ENCODE measurements at places on chromosomes 1 and 21.

- DNase-seq = no peak
These were observed 16.2 kb upstream of the DAB1 start for GRCh38 chr1:57440096-57440495.

GRCh38 chr1:182771187-182771984 lies 18.2 kb upstream of the NPL start:
- DNase-seq = no peak

DNA sequence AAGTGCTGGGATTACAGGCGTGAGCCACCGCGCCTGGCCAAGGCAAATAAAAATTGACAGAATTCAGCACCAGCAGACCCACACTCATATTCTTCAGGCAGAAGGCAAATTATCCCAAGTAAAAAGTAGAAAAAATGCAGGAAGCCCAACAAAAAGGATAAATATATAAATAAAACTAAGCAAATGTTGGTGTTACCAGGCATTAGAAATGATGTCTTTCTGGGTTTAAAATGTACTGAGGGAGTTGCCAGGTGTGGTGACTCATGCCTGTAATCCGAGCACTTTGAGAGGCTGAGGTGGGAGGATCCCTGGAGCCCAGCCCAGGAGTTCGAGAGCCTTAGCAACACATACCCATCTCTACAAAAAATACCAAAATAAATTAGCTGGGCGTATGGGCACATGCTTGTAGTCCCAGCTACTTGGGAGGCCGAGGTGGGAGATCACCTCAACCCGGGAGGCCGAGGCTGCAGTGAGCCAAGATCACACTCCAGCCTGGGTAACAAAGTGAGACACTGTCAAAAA lies 6.3 kb downstream of the INTS11 start:
- peak; percentile 91 for DNase-seq

- DNase-seq = no peak
These were observed 166.4 kb downstream of the TRABD2B start for GRCh38 chr1:47830641-47831333.

GRCh38 chr1:94654031-94654430 lies 112.5 kb upstream of the F3 start:
- no peak for DNase-seq

DNA sequence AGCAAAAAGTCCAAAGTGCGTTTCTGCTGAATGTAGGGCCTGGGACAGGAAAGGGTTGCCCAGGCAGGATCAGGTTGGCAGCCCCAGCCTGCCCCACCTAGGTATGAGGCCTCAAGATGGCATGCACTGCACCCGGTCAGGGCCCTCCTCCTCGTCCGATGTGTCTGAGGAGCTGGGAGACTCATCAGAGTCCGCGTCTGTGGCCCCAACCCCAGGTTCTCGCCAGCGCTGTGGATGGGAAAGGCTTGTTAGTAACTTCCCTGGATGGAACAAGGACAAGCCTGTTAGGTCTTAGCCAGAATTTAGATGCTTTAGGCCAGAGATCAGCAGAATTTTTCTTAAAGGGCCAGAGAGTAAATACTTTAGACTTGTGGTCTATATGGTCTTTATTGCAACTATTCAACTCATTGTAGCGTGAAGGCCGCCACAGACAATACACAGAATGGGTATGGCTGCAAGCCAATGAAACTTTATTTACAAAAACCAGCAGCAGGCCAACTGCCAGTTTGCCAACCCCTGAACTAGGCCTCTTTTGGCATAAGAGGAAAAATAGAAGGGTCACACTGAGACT lies 12.4 kb downstream of the PEA15 start:
- peak; percentile 40 for DNase-seq

DNA sequence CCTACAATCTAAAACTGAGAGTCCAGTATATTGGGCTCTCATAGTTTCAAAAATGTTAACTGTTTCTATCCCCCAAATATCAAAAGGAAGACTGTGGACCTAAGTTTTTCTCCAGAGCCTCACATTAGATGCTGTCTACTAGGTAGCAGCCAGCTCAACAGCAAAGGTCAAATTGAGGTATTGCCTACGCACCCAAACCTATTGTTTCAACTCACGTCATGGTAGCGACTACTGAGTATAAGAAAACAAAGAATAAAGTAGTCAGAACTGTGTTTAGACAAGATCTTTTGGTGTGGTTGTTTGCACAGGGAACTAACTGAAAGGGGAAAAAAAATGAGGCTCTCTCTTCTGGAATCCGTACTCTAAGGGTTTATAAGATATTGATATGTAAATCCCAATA lies 173.2 kb downstream of the LBR start:
- DNase-seq = no peak

DNA sequence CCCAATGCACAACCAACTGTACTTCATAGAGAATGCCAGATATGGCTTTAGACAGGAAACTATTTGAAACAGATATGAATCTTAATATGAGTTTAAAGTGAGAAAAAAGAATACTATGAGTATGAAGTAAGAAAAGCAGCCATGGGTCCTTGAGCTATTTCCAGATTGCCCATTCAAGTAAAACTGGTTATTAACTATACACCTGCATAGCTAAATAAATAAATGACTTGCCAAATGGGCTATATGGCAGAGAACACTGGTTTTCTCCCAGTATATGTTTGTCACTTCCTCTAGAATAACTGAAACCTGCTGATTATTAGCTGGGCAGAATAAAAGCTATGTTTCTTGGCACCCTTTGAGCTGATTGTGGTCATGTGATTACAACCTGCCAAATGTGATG lies 17.0 kb upstream of the CD1C start:
- no peak for DNase-seq

GRCh38 chr1:67312615-67313014 lies 4.9 kb downstream of the IL12RB2 start:
- DNase-seq = no peak

DNA sequence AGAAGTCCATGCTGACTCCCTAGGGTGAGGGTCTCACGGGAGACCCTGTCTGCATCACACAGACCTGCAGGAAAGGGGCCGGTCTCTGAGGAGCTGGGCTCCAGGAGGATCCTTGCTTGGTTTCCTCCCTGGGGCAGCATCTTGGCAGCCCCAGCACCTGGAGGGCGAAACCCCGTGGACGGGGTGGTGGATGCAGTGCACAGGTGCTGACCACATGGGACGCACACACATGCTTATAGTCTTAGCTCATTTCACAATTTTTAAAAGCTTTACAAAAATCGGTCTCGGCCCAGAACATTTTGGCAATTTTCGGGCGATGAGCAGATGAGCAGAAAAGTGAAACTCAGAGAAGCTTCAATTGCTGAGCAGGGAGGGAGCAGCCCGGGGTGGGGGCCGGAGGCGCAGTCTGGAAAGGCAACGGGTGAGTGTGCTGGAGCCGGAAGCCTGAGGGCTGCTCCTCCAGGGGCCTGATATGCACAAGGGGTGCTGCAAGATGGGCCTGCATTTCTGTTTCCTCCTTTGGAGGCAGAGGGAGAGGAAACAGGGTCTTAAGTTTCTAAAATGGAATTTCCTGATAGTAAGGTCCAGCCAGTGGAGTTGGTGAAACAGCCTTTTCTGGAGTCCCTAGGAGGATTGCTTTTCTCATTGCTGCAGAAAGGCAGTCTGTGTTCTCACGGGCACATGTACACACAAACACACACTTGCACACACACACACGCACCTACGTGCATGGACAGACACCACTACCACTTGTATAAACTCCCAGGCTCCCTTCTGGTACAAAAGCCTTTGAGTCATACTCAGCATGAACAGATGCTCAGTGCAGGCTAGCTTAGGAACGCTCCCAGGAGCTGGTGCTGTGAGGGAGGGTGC lies 60.6 kb downstream of the SCCPDH start:
- DNase-seq = no peak

DNA sequence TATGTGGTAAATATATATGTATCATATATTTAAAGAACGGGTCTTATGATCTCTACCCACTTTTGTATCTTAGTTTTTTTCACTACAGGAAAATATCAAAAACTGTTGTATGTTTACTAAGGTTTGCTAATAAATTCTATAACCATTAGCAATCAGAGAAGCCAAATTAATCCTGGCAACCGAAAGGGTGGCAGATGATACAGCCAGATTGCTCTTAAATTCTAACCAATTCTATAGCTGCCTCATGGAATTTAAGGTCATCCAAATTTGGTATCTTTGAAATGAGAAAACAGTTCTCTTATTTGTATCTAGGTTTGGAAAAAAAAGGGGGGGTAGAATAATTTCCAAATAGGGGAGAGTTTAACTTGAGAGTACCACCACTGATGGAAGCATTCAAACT lies 591.2 kb downstream of the SMYD3 start:
- DNase-seq = no peak

- no peak for DNase-seq
These were observed 22.8 kb downstream of the LCE3E start for GRCh38 chr1:152543820-152544219.

GRCh38 chr1:186374303-186375151 lies 526 bp downstream of the TPR start:
- no peak for DNase-seq

GRCh38 chr1:161727256-161727924 lies 6.0 kb downstream of the FCRLB start:
- no peak for DNase-seq

GRCh38 chr21:30268608-30269197 lies 14.0 kb downstream of the KRTAP24-1 start:
- DNase-seq = no peak

DNA sequence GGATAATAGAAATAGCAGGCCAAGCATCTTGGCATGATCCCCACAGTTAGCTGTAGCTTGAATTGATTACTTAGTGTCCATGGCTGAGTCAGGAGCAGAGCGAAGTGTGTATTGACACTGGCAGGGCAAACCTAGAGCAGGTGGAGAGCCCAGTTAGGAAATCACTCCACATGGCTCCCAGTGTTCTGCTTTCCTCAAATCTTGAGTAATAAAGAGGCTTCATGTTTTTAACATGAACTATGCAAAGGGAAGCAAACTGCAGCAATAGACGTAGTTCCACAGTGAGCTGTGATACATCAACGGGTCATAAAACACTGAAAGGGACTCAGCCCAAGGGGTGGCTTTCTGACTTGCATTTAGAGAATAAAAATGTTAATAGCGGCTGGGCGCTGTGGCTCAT lies 28.9 kb downstream of the RHEX start:
- no peak for DNase-seq

- DNase-seq = no peak
These were observed 8.2 kb downstream of the RC3H1 start for GRCh38 chr1:174013864-174014418.

DNA sequence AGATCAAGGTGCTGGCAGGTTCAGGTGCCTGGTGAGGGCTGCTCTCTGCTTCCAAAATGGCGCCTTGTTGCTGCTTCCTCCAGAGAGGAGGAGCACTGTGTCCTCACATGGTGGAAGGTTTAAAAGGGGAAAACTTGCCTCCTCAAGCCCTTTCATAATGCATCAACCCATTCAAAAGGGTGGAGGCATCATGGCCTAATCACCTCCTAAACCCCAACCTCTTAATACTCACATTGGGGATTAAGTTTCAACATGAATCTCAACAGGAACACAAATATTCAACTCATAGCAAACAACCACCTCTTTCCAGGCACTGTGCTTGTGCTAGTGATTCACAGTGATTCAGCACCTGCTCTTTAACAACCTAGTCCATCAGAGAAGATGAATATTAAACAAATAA lies 4.2 kb downstream of the S100A12 start:
- no peak for DNase-seq

DNA sequence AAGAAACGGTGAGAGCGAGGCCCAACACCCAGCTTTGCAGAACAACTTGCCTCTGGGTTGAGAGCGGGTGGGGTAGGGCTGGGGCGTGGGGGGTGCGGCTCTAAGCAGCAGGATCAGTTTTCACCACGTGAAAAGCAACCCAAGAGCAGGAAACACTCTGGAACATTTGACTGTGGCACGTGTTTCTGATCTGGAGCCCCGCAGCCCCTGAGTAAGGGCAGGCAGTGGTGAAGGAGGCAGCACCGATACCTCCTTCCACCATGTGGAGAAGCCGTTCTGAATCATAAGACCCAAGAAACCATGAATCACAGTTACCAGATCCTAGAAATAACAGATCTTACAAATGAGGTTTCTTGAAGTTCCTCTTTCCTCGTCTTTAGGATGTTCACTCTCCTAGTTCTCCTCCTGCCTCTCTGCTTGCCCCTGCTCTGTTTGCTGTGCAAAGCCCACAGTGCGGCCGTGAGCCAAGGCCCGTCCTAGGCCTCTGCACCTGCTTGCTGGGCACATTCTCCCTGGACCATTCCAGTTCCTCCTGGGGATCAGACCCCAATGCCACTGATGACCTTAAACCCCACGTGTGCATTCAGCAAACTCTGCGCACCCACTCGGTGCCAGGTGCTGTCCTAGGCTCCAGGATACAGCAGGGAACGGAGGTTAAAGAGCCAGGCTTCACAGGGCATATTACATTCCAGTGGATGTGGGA lies 31.9 kb downstream of the SLC1A7 start:
- DNase-seq = no peak

DNA sequence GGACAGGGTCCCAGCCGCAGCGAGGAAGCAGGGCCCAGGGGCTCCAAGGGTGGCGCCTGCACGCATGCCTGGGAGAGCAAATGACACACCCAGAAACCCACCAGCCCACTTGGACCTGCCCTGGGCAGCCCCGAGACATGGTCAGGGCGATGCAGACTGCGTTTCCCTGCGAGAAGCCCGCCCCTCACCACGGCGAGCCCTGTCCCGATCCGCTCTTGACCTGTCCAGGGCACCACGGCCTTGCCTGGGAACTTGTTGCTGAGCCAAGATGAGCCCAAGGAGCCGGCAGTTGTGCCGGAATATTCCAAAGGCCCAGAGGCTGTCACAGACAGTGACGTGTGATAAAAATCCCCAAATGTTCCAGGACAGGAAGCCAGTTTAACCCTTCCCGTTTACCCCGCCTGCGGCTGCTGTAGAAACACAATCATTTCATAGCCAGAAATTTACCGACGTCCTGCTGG lies 78.1 kb downstream of the SIK1 start:
- DNase-seq = no peak

- DNase-seq = no peak
These were observed 35.5 kb downstream of the CA6 start for GRCh38 chr1:8981169-8981568.

- no peak for DNase-seq
These were observed 593.4 kb downstream of the PLPP3 start for GRCh38 chr1:55986003-55986402.

- DNase-seq = no peak
These were observed at the start of gene OR10K2 for GRCh38 chr1:158426137-158426536. TSS of gene OR10K2 (minus strand) at chr1:158426237. CDS start at chr1:158420866, 5,371 bp downstream.

DNA sequence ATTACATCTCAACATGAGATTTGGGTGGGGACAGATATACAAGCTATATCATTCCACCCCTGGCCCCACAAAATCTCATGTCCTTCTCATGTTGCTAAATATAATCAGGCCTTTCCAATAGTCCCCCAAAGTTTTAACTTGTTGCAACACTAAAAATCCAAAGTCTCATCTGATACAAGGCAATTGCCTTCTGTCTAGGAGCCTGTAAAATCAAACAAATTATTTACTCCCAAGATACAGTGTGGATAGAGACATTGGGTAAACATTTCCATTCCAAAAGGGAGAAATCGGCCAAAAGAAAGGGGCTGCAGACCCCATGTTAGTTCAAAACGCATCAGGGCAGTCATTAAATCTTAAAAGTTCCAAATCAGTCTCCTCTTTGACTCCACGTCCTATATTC lies 47.0 kb downstream of the SYT14 start:
- DNase-seq = no peak

GRCh38 chr1:196381544-196381943 lies 226.7 kb downstream of the KCNT2 start:
- DNase-seq = no peak

GRCh38 chr21:31283025-31283424 lies 61.0 kb downstream of the TIAM1 start:
- no peak for DNase-seq

All from ovary (tissue), 10 donors.